CD8-positive, alpha-beta T cell (primary cell): ENCODE measurements at places on chromosomes 13 and 19.
A peak's percentile ranks its signal among the peaks of the same experiment; 100 is the strongest.

DNA sequence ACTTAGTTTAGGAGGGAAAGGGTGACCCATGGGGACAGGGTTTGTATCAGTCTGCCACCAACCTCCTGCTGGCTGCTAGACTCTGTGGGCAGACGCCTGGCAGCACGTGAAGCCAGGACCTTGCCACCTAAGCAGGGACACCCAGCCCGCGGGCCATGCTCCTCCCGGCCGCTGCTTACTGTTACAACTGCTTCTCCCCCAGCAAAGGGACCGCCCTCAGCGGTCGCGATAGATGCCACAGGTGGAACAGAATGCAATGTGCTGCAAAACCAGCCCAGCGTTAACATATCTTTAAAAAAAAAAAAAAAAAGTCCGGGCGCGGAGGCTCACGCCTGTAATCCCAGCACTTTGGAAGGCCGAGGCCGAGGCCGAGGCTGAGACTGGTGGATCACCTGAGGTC is 1.9 kb upstream of the RHPN2 start:
- DNase-seq, result no peak

GRCh38 chr19:16330806-16331690 is 6.4 kb downstream of the KLF2 start:
- no peak for DNase-seq

DNA sequence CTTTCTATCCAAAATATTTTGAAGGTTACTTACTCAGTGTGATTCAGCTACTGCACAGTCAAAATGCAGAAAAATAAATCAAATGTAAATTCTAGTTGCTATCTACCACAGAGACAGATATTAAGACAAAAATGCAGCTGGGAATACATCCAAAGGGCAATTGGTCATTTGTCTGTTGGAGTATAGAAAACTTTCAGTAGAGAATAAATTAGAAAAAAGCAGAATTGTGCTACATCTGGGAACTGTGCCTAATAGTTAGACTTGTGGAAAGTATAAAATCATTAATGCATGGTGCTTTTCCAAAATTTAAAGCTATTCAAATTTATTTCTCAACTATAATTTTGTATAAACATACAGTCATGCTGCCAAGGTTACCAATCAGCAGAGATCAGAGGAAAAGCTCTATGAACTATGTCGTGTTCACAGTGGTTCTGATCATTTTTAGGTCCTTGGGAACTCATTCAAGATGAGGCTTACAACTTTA is 1635.8 kb downstream of the PCDH9 start:
- no peak for DNase-seq

- no peak for DNase-seq
Measured at GRCh38 chr13:29434217-29434945, 161.1 kb downstream of the SLC7A1 start.

DNA sequence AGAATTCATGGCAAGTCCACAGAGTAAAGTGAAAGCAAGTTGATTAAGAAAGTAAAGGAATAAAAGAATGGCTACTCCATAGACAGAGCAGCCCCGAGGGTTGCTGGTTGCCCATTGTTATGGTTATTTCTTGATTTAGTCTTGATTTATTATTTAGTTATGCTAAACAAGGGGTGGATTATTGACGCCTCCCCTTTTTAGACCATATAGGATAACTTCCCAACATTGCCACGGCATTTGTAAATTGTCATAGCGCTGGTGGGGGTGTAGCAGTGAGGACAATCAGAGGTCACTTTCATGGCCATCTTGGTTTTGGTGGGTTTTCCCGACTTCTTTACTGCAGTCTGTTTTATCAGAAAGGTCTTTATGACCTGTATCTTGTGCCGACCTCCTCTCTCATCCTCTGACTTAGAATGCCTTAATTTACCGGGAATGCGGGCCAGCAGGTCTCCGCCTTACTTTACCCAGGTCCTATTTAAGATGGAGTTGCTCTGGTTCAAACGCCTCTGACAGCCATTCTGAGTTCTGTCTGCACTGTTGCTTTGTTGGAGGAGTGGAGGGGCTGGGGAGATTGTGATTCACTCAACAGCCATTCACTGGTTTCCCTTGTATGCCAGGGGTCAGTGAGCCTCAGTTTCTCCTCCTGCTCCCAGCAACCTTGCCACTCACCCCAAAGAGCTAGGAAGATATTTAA is 27.6 kb downstream of the HPN start:
- no peak for DNase-seq

GRCh38 chr19:58279042-58279924 is 528 bp downstream of the ZNF8 start:
- peak; percentile 41 for DNase-seq

- peak; percentile 70 for DNase-seq
Measured at GRCh38 chr19:46014941-46015686, 7.7 kb downstream of the PGLYRP1 start.

GRCh38 chr19:42514449-42514848 is 13.8 kb downstream of the CEACAM1 start:
- no peak for DNase-seq

DNA sequence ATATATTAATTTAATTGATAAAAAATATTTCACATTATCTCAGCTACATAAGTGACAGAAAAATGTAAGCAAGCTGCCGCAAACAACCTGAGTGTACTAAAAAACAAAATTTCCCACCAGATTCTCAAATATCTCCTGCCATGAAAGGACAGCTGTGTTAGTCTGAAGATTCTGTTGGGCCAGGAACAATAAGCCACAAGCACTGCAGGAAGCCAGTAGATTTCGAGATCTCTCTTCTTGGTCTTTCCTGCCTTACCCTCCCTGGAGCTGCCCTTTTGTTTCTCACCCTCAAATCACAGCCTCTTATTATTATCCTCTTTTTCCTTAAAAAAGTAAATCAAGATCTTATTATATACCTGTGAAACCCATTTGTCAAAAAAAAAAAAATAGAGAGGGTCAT is 165.6 kb downstream of the EFNB2 start:
- DNase-seq, result no peak
